Anterior cingulate cortex (tissue), 58 donors: ENCODE measurements at places on chromosomes 6 and 20.

DNA sequence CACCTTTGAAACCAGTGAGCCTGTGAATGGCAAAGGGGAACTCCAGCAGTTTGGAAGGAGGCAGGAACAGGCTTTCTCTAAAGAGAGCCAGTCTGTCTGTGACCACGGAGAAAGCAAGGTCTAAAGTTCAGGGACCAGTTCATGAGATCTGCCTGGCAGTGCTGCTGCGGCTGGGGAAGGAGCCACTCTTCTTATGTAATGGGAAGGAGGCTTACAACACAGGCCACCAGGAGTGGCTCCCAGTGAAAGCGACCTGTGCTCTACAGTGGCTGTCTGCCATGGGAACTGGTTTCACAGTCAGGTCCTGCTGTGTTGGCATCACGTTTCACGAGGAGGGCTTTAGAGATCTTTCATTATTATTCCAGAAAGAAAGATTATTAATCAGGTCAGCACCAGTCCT is 291.9 kb upstream of the PRDM1 start:
- no peak for DNase-seq

- no peak for DNase-seq
Observed at GRCh38 chr6:139306291-139306981, 14.6 kb upstream of the TXLNB start.

DNA sequence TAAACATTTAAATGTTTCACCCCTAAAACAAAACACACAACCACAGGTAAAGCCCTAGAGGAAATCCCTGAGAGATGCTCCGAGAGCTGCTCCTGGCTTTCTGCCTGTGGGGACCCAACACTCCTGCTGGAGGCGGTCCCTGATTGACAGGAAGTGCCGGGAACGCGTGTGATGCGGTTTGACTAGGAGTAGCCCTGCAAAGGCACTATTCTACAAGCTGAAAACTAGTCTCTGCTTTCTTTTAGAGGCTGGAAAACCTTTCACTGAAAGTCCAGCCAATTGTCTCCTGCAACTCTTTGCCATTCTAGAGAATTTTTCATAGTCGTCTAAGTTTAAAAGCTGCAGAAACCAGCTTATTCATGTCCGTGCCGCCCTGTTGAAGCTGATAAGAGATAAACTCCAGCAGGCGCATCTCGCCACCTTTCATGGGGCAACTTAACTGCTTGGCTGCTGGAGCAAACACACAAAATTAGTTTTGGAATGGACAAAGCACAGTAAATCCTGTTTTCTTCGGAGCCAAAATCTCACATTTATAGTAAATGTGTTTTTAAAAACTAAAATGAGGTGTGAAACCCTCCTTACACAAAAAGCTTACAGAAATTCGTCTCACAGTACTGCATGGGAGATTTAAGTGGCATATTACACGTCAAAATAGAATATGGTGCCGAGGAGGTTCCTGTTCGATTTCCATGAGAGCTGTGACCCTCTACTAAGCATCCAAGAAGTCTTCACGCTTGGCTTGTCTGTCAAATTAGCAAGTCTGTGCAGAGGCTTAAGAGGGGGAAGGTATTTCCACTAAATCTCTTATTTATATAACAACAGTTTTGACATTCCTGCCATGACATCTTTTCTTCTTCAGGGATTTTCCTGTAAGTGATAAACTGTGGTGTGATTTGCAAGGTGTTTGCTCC is 46.9 kb downstream of the DACT2 start:
- DNase-seq = no peak

DNA sequence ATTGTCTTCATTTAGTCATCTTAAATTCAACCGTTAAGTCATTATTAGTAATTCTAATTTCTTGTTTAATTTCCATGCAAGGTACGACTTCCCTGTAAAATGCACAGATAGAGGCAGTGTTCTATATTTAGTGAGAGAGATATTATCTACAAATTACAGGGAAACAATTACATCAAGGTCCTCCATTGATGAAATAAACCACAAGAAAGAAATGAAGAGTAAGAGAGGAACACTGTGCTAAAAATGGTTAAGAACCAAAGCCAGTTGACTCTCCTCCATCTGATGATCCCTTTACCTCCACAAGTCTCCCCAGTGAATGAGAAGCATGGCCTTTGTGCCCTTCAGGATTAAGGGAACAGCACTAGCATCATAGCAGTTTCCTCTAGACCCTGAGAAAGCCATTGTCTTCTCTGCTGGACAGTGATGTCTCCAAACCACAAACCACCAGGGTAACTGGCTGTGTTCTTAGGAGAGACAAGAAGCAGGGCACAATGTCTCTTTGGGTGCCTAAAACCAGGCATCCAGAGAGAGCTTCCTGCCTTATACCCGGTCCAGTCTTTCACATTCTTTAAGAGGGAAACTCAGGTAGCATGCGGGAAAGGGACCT is 38.1 kb downstream of the IRF4 start:
- DNase-seq = no peak

GRCh38 chr6:6661684-6662083 is 73.2 kb downstream of the LY86 start:
- no peak for DNase-seq

DNA sequence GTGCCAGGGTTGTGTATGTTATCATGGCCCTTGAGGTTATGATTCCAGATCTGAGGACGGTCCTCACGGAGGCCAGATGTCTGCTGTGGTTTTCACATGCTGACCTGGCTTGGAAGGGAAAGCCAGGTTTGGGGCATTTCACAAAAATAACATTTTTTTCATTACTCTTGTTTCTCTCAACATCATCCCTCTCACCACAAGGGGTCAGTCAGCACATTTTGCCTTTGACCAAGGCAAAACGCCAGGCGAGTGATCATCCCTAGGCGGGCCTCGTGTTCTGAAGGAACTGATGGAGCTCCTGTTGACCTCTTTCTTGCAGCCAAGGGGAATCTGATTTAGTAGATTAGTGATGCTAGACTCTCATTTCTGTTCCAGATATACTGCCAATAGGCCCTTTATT is 133.5 kb downstream of the TBC1D7 start:
- DNase-seq = no peak

- no peak for DNase-seq
Observed at GRCh38 chr6:7545316-7546019, 4.0 kb downstream of the DSP start.

GRCh38 chr6:116388924-116389323 is 18.2 kb downstream of the DSE start:
- DNase-seq = no peak

DNA sequence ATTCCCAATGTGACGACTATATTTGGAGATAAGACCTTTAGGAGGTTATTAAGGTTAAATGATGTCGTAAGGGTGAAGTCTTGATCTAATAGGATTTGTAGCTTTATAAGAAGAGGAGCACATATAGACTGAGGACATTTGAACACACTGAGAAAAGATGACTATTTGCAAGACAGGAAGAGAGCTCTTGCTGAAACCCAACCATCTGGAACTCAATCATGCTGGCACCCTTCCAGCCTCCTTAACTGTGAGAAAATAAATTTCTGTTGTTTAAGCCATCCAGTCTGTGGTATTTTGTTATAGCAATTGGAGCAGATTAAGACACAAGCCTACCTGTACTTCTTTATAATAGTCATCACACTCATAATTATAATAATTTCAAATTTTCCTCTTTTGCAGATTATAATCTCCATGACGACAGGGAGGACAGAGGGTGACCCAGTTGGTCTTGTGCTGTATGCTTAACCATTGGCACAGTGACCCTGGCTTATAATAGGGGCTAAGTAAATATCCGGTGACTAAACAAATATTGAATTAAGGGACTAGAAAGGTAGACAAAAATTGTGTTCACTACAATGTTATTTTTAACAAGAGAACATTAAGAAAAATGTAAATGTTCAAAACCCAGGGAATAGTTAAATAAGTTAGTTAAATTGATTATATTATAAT is 206.4 kb upstream of the HDDC2 start:
- DNase-seq = peak; percentile 5

DNA sequence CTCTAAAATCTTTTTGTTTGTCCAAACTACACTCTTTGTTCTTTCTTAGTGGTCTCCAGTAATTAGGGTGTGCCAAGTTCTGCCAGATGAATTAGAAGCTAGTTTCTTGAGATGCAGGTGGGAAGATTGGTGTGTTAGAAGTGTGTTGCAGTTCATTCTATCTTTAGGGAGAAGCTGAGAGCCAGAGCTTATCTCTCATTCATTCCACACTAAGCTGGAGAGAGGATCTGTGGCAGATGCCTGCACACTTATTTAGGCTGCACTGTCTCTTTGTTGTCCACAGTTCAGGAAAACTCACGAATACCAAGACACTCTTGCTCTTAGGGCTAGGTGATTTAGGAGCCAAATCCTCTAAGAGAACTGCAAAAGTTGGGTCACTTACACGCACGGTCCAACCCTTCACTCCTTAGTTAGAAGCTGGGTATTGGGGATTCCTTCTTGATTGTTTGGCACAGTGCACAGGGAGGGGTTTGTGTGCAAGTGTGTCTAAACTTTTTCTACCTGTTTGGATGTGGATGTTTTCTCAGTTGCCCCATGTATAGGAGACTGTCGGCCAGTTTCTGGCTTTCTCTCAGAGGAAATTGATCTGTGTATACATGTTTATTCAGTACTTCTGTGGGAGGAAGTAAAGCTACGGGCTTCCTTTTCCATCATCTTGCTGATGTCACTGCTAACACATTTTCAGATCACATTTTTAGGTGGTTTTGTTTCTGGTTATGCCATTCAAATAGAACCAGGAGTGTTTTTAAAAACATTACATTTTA is 49.5 kb downstream of the SMAP1 start:
- no peak for DNase-seq

- no peak for DNase-seq
Observed at GRCh38 chr20:61056627-61057442, 195.2 kb upstream of the CDH4 start.

- DNase-seq = no peak
Observed at GRCh38 chr20:24663496-24663895, 194.1 kb downstream of the SYNDIG1 start.

GRCh38 chr6:130293800-130294199 is 71.0 kb upstream of the SAMD3 start:
- no peak for DNase-seq

- no peak for DNase-seq
Observed at GRCh38 chr20:62925076-62925419, 1.3 kb downstream of the DIDO1 start.

- no peak for DNase-seq
Observed at GRCh38 chr6:53095270-53095669, 30.1 kb downstream of the FBXO9 start.

GRCh38 chr20:23245553-23246181 is 104.9 kb upstream of the NXT1 start:
- DNase-seq = no peak

DNA sequence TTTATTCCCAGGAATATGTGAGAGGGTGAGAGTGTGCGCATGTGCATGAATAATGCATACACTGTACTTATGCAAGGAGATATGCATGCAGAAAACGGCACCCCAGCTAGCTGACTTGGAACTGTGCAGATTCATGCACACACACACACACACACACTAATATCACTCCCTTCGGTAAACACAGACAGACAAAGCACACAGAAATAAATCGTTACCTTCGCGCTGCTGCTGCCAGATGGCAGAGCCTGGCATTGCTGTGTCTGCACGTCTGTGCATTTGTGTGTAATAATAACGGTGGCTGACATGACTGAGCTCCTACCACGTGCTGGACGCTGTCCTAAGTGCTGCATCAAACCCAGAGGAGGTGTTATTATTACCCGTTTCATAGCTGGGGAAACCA is 36.8 kb downstream of the PREX1 start:
- no peak for DNase-seq

- DNase-seq = no peak
Observed at GRCh38 chr6:126643352-126643751, 303.4 kb downstream of the CENPW start.

DNA sequence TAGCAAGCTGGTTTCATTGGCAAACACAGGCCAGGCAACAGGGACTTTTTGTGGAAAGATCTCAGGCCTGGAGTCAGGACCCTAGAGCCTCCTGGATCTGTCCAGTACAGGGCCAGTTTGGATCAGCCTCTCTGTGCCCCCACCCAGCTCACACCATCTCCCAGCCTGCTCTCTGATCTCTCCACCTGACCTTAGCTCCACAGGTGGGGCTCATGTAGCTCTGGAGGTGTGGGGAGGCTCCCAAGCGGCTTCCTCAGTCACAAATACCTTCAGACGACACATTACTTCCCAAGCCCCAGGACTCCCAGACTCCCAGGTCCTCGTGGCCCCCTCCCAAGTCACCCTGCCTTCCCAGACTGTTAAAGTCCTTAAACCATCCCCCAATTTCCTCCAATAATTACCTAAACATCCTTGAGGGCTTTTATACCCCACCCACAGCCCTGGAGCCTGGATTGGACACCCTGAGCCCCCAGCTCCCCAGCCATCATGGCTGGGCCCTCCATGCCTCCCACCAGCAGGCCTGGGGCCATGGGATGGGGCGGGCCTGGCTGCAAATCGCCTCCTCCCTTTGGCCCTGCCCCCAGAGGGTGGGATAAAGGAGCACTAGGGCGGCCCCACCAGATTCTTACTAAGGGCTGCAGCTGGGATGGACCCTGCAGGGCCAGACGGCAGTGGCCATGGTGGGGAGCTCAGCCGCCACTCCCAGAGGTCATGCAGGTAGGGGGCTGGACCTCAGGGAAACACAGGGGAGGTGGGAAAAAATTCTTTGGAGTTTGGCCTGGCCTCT is 15.9 kb upstream of the FANCE start:
- no peak for DNase-seq

DNA sequence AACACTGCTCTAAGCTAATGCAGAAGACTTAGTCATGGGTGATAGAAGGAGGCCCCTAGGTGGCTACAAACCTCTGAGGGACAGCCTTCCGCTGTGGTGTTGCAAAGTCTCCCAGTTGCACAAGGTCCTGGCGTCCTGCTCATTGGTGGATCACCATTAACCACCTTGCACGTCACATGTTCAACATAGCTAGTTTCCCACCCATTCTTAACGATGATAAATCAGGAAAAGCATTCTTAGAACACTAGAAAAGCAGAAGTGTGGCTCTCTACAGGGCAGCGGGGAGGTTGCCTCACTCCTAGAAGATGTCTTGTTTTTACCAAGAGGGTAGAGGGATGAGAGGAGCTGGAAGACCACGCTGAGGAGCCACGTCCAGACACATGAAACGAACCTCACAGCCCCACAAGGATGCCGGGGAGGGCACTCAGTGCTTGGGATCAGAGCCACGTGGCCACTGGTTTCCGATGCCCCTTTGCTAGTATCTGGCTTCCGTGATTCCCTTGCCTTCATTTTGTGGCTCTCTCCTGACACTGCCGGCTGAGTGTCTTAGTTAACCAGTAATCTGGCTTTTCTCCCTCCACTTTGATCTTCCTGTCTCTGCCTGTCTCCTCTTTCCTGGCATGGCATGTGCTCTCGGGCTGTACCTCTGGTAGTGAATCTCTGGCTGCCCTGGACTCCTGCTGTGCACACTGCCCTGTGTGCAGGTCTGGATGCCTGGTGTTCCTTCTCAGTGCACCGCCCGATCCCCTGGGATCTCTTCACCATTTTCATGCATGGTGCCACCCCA is 91.4 kb upstream of the NEDD9 start:
- DNase-seq = no peak
